Thoracic aorta (tissue), 2 donors: ENCODE measurements at places on chromosomes 5 and 9. TPM values are rescaled to one million over a fixed set of nuclear protein-coding genes. Genes with fewer than 3 reads are reported as not detected.
A peak's percentile ranks its signal among the peaks of the same experiment; 100 is the strongest.

- H3K36me3 ChIP-seq: no peaks in the 10 kb centered on the region
- no peaks in the 10 kb centered on the region for H3K27me3 ChIP-seq
- H3K4me1 ChIP-seq: no peaks in the 10 kb centered on the region
- no peak overlapping the region for H3K27ac ChIP-seq
Observed at GRCh38 chr5:110836851-110837250, 98.0 kb downstream of the SLC25A46 start.

GRCh38 chr9:94153905-94154304 is 69.6 kb downstream of the PTPDC1 start:
- H3K27me3 ChIP-seq: no peaks in the 10 kb centered on the region
- no peak overlapping the region for H3K4me3 ChIP-seq
- no peak overlapping the region for H3K27ac ChIP-seq
- no peak for DNase-seq
- no peaks in the 10 kb centered on the region for H3K36me3 ChIP-seq

DNA sequence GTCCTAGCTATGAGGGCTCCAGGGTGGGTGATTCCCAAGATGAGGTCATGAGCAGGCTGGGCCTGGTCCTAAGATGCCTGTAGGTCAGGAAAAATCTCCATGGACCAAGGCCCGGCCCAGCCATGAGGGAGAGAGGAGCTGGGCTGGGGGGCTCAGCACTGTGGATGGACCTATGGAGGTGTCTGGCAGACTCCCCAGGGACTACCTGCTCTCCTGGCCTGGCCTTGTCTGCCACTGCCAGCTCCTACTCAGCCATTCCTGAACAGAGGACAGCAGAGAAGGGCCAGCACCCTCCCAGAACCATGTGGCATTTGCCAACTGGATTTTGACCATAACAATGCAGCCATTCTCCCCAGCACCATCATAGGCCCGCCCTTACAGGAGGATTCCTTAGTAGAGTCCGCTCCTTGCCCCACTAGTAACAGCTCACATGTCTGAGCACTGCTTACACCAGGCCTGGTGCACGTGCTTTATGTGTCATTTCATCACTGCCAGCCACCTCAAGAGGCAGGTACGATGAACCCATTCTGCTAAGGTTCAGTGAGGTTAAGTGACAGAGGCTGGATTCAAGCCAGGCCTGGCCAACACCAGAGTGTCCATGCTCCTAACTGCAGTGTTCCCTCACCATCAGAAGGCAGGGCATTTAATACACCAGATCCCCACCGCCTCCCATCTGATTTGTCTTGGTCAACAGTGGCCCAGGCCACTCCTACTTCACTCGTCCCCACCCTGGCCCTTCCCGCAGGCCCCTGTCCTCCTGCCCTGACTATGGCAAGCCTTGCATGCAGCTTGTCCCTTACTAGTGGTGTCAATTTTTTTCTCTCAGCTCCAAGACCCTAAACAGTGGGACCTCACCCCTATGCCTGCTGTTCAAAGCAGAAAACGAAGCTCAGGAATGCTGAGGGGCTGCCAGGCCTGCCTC is 669 bp downstream of the IL13 start:
- no peak for DNase-seq
- no peaks in the 10 kb centered on the region for H3K27me3 ChIP-seq
- H3K4me1 ChIP-seq: peaks cover 3% of the 10 kb centered on the region
- H3K4me3 ChIP-seq: no peak overlapping the region
- H3K27ac ChIP-seq: no peak overlapping the region
- no peaks in the 10 kb centered on the region for H3K36me3 ChIP-seq

DNA sequence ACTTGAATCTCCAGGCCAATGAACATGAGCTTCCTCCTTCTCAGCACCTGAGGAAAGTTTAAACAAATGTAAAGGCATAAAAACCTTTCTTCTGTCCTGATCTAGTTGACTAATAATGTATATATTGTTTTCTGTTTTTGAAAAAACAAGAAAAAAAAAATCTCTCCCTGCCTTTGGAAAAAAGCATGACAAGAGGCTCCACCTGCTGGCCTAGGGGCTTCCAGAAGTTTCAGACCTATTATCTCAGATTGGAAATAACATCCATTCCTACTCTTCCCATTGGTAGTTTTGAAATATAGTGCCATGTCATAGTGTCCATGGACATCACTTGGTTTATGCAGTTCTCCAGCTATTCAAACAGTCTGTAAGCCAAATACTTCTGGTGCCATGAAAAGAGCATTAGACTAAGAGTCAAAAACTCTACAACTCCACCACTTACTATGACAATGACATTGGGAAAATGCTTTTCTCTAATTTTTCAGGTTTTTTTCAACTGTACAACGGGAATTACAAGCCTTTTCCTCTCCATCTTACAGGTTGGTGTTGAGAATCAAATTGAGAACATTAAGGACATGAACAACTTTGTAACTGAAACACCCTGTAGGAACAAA is 409.6 kb upstream of the MPDZ start:
- no peak for DNase-seq
- H3K27ac ChIP-seq: no peak overlapping the region
- H3K27me3 ChIP-seq: no peaks in the 10 kb centered on the region
- no peaks in the 10 kb centered on the region for H3K36me3 ChIP-seq

DNA sequence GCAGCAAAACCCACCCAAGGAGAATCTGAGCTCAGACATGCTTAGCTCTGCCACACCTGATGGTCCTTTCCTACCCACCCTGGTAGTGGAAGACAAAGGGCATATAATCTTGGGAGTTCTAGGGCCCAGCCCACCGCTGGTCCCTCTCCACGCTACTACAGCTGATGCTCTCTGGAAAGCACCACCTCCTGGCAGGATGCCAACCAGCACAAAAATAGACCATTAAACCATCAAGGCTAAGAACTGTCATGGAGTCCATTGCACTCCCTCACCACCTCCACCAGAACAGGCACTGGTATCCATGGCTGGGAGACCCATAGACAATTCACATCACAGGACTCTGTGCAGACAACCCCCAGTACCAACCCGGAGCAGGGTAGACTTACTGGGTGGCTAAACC is 111.0 kb upstream of the IL7R start:
- no peaks in the 10 kb centered on the region for H3K36me3 ChIP-seq
- no peaks in the 10 kb centered on the region for H3K27me3 ChIP-seq
- H3K27ac ChIP-seq: no peak overlapping the region
- no peak overlapping the region for H3K4me3 ChIP-seq

DNA sequence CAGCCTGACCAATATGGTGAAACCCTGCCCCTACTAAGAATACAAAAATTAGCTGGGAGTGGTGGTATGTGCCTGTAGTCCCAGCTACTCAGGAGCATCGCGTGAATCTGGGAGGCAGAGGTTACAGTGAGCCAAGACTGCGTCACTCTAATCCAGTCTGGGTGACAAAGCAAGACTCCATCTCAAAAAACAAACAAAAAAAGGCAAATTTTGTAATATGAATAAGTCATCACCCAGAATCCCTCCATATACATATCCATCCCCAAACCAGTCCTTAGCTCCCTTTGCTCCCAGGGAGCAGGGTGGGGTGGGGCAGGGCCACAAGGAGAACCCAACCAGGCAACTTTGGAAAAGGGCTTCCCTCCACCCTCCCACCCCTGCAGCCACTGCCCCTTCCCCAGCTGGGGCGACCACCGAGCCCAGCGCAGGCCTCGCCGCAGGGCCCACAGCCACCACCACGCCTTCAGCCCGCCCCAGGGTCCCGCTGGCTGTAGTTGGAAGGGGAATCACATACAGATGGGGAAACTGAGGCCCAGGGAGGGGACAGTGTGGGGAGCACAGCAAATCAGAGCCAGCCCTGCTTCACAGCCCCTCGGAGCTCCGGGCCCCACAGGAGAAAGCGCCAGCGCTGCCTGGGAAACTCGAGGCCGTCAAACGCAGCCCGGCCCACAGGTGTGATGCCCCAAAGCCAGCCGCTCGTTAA is 7.8 kb downstream of the NOTCH1 start:
- H3K4me3 ChIP-seq: peak overlapping the region; percentile 43
- no peaks in the 10 kb centered on the region for H3K27me3 ChIP-seq
- peak overlapping the region; percentile 61 for H3K27ac ChIP-seq
- peaks cover 11% of the 10 kb centered on the region for H3K36me3 ChIP-seq
- peaks cover 20% of the 10 kb centered on the region for H3K4me1 ChIP-seq

DNA sequence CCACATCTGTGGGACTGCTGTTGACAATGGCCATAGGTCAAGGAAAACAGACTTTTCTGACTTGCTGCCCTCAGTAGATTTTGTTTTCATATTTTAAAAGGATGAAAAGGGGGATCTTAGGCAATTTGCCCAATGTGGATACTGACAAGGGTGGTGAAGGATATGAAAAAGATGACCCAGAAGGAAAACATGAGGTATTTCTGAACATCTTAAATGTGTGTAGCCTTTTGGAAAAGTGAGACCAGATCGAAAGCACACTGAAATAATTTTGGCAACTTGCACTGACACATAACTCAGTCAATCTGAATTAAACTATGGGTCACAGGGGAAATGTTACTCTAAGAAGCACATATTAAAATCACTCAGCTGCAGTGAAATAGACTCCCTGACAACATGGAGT is 1793.0 kb upstream of the ACO1 start:
- H3K36me3 ChIP-seq: no peaks in the 10 kb centered on the region
- DNase-seq: no peak
- H3K4me3 ChIP-seq: no peak overlapping the region
- no peaks in the 10 kb centered on the region for H3K4me1 ChIP-seq
- no peaks in the 10 kb centered on the region for H3K27me3 ChIP-seq
- no peak overlapping the region for H3K27ac ChIP-seq

GRCh38 chr5:118553662-118554061 is 434.7 kb downstream of the DTWD2 start:
- H3K4me1 ChIP-seq: peaks cover 23% of the 10 kb centered on the region
- H3K36me3 ChIP-seq: no peaks in the 10 kb centered on the region
- H3K27me3 ChIP-seq: no peaks in the 10 kb centered on the region
- DNase-seq: peak; percentile 19

Gene HACD4
- 2.0 TPM for total RNA-seq

Gene OTP
- total RNA-seq: not detected

DNA sequence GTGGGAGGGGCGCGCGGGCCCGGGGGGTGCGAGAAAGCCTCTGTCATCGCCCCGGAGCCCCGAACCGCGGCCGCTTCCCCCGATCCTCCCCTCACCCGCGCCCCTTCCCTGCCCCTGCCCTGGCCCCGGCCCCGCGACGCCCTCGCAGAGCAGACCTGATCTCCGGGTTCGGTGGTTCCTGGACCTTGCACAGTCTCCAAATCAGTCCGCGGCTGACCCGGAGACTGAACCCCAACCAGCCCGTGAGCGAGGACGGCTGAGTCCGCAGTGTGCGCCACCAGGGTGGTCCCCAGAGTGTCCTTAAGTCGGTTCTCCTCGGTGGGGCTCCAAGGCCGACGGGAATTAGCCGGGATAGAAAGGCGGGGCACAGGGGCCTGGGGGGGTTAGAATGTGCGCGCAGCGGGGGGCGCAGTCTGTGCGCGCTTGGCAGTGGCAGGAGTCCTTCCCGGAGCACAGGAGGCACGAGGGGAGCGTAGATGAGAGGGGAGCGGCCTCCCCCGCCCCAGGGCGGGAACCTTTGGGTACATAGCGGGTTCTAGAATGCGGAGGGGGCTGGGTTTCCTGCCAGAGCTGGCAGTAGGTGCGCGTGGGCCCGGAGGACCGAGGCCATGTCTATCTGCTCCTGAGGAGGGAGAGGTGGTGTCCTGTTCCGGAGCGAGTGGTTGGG is 779 bp downstream of the PKN3 start:
- no peak overlapping the region for H3K27ac ChIP-seq
- no peak for DNase-seq
- H3K4me3 ChIP-seq: peak overlapping the region; percentile 85
- no peaks in the 10 kb centered on the region for H3K27me3 ChIP-seq
- H3K4me1 ChIP-seq: peaks cover 8% of the 10 kb centered on the region

Gene CDX1
- total RNA-seq: not detected

Gene SPINK4
- not detected for total RNA-seq

DNA sequence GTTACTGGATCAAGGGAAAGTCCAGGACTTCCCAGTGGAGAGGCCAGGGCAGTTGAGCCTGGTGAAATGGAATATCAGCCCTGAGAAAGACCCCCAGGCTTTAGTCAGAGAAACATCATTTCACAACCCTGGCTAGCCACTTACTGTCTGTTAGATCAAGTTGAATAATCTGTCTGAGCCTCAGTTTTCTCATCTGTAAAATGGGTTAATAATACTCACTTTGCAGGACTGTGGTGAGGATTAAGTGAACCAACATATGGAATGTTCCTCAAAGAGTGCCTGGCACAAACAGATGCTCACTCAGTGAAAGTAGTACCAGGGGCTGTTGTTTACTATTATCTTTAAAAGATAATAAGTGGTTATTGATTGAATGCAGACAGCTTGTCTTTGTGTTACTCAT is 110.5 kb downstream of the SV2C start:
- no peaks in the 10 kb centered on the region for H3K4me1 ChIP-seq
- no peak overlapping the region for H3K27ac ChIP-seq
- no peaks in the 10 kb centered on the region for H3K27me3 ChIP-seq
- no peak for DNase-seq
- no peak overlapping the region for H3K4me3 ChIP-seq

Gene FBXL7
- 21.1 TPM for total RNA-seq

DNA sequence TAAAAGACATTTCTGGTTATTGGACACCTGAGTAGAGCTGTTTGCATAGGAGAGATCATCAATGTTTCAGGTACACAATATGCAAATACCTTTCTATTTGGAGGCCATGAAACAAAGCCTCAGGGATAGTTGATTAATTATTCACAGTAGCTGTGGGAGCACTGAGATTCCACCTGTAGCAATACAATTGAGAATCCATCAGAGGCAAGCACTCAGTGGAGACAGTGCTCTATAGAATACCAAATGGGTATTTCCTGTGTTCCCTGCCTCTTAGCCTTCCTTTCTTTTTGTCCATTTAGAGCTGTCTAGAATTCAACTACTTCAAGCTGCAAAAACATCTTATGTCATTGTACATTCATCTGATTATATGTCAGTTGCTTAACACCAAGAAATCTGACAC is 1754.0 kb upstream of the ACO1 start:
- H3K36me3 ChIP-seq: no peaks in the 10 kb centered on the region
- H3K27ac ChIP-seq: no peak overlapping the region
- H3K27me3 ChIP-seq: no peaks in the 10 kb centered on the region
- DNase-seq: no peak

DNA sequence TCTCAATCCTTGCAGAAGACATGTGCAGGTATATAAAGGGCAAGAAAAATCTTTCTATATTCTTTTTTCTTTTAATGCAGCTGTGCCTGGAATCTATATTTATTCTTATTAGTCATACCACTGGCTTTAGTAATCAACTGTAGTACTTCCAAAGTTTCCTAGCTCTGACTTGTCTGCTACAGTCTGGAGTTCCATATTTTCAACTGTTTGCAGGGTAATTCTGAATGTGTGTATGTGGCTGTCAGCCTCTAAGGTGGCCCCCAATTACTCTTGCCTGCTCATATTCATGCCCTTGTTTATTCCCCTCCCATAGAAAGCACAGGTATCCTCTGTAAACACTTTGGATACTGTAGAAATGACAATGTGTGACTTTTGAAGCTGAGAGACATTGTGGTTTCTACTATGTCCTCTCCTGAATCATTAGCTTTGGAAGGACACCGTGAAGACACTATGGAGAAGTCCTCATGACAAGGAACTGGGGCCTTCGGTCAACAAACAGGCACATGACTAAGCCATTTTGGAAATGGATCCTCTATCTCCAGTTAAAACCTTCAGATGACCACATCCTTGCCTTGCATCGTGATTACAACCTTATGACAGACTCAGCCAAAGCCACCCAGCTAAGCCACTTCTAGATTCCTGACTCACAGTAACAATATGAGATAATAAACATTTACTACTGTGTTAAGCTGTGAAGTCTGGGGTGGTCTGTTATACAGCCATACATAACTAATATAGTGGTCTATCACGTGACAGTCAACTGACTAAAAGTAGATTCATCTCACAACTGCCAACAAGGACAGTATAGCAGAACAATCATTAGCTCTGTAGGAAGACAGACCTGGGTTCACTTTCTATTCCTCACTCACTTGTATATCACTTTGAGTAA is 49.5 kb upstream of the SUSD1 start:
- no peak overlapping the region for H3K4me3 ChIP-seq
- H3K27ac ChIP-seq: no peak overlapping the region
- H3K27me3 ChIP-seq: no peaks in the 10 kb centered on the region
- DNase-seq: no peak
